ENCODE measurements at places on chromosomes 11 and 22.

DNA sequence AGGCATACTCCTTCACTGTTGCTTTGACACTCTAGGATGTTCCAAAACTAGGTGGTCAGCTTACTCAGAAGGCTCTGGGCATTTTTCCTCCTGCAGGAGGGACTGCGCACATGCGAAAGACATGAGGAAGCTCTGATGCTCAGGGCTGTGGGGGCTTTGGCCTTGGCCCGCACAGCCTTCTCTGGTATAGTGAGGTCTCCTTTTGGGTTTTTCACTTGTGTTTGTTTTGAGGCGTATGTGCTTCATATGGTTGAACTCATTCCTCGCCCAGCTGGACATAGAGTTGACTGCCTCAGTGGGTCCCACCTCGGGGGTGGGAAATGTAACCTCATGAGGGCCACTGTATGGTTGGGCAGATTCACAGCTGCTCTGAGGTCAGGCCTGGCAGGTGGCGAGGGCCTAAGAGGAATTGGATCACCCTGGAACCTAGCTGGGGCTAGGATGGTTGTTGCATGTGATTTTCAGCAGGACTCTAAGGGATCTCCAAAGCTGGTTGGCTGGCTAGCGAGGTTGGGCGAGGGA, 63.7 kb downstream of the PTPRJ start:
- DNase-seq, result no peak

GRCh38 chr11:44931466-44931865, 19.2 kb downstream of the TP53I11 start:
- no peak for DNase-seq

DNA sequence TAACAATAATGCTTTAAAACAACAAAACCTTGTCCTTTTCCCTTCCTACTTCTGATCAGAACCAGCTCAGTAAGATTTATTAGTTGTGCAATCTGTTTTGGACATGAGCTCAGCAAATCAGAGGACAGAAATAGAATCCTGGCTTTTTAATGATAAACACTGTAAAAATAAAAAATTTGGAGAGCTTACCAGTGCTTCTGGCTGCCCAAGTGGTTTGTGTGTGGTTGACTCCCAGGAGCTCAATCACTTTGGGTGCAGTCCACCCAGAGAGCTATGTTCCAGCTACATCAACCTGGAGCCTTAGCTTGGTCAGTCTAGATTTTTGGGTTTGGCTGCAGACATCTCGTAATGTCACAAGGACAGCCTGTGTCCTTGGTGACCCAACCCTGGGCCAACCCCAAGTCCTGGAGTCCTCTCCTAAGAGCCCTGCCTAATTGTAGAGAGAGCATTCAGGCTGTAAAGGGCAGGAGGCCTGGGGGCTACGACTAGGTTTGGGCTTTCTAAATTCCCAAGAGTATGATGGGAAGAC, 28.5 kb downstream of the CD44 start:
- no peak for DNase-seq

- no peak for DNase-seq
These were observed 65.6 kb upstream of the CRYBB3 start for GRCh38 chr22:25134028-25134427.

DNA sequence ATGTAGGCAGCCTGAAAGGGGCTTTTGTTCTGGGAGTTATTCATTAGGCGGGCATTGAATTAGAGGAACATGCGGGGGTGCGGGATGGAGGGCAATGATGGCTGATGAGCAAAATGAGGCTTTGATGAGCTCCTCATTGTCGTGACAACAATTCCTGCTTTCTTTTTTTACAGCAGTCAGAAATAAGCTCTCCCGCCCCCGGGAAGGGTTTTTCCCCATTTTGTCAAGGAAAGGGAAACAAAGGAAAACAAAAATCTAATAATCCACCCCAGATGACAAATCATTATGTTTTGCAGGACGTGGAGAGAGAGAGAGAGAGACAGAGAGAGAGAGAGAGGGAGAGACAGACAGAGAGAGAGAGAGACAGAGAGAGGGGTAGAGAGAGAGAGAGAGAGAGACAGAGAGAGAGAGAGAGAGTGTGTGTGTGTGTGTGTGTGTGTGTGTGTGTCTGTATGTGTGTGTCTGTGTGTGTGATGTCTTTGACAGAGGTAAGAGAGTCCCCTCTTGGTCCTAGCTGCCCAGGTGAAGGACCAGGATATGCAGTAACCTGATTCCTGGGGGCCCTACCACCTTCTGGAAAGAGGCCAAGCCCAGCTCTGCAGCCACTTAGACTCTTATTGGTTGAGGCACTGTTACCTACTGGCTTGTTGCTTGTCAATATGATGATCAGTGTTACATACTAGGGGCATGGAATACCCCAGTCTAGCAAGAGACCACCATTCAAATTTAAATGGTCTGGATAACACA, 46.7 kb upstream of the PARVA start:
- peak; percentile 27 for DNase-seq

DNA sequence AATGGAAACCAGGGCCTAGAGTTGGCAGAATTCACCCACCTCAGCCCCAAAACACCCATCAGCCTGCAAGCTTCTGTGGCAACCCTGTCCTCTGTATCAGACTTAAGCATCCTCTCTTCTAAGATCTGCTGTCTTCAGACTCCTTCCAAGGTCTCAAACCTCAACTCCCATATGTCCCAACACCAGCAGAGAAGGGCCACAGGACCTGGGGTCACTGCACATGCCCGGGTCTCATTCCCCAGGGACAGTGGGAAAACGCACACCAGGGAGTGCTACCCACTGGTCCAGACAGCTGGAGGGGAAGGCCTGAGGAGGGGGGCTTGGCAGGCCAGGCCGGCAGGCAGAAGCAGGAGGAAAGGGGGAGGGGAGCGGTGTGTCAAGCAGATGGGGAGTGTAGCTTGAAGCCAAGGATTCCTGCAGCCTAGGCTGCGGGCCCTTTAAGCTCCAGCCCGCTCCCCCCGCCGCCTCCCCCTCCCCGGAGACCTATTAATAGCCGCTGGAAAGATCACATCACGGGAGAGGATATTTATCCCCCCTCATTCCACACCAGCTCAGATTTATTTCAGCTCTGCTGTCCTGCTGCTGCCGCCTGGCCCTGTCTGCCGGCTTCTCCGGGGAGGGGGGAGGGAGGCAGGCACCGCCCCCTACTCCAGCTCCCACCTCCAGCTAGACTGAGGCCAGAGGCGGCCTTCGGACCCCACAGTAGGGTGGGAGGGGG, 16.7 kb downstream of the BCL9L start:
- no peak for DNase-seq

- DNase-seq, result peak; percentile 33
These were observed at the start of gene ACP2 for GRCh38 chr11:47248664-47249377. ACP2 (minus strand) TSS chr11:47248814; CDS start chr11:47248789, 25 bp downstream.

DNA sequence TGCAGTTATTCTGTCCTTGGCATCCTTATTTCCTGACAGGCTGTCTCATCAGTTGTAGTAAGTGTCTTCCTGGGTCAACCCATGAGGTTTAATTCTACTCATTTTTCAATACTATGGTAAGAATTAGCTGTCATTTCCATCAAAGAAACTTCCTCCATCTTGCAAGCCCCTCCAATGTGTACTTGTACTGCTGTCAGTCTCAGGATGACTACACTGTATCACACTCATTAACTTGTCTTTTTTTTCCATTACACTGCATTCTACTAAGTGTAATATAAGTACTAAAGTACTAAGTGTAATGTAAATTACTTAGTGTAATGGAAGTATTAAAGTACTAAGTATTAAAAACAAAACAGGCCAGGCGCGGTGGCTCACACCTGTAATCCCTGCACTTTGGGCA, 102.8 kb downstream of the CWF19L2 start:
- DNase-seq, result no peak

GRCh38 chr22:45473626-45474237, 29.0 kb upstream of the FBLN1 start:
- DNase-seq, result no peak

GRCh38 chr22:19331975-19332374, 40.5 kb upstream of the CLTCL1 start:
- DNase-seq, result no peak

- no peak for DNase-seq
These were observed 31.4 kb upstream of the MMP20 start for GRCh38 chr11:102656528-102656927.

GRCh38 chr11:59778122-59778521, 22.9 kb downstream of the STX3 start:
- no peak for DNase-seq

DNA sequence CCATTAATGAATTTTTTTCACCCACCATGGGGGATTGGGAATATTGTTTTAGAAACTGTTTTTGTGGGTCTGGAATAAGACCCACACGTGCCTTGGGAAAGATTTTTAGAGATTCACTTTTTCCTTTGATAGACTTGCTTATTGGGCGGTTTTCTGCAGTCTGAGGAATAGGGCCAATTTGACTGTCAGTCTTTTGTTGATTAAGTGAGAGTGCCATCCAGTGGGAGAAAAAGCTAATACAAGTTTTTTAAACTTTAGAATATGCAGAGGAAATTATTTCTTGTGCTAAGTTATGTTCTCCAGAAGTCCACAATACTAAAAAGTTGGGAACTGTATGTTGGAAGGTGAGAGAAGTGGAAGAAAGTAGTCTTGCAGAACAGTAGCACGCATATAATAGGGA, 56.1 kb downstream of the PRMT3 start:
- DNase-seq, result no peak

DNA sequence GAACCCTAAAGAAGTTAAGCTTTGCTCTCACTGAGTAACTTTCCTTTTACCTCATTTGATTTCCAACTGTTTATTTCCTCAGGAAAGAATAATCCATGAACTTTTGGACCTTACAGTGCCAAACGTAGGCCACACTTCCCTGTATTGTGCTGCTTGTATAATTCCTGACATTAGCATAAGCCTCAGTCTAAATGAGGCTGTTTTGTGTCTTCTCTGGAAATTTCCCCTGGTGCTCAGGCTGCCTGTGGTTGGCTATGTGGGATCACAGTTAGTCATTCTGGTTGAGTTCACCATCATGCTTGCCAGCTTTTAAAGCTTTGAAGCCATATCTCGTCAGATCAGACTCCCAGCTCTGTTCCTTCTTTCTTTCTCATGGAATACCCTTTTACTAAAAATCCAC, 107.0 kb downstream of the FAM76B start:
- DNase-seq, result no peak

- DNase-seq, result no peak
These were observed 1400.8 kb upstream of the TENM4 start for GRCh38 chr11:80841675-80842074.

DNA sequence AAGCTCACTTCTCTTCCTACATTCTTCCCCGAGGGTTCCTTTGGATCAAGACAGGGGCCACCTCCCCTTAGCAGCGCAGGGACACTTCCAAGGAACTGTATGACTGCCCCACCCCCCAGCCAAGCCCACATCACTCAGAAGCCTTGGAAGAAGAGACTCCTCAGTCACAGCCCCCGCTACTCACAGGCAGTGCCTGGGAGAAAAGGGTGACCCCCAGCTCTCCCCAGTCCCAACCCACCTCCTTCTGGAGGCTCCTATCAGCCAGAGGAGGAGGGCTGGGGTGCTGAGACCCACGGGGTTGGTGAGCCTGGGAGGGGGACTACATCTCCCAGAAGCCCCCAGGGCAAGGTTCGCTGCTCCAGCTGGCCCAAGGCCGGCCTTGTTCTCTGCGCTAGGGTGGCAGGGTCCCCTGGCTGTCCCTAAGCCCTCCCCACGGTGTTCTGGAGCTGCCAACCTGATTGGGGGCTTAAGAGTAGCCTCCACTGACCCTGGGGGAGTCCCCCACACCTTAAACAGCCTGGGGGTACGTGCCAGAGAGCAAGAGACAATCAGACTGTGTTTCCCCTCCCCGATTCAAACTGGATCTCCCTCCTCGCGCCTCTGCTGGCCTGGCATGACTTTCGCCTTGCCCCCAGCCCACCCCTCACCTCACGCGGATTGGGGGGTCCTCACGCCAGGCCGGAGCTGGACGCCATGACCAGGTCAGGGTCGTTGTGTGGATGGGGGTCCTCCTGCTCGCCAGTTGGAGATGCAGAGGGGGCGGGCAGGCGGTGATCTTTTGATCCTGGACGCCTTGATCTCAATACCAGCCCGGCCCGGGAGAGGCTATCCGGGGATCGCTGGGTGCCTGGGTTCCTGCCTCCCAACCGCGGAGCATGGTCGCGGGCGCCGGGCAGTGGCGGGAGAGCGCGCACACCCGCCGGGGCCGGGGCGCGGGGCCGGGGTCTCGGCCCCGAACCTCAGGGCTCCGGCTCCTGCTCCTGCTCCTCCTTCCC, 838 bp downstream of the BCL9L start:
- no peak for DNase-seq

- DNase-seq, result no peak
These were observed 77.4 kb upstream of the CSNK2A3 start for GRCh38 chr11:11430431-11430830.

DNA sequence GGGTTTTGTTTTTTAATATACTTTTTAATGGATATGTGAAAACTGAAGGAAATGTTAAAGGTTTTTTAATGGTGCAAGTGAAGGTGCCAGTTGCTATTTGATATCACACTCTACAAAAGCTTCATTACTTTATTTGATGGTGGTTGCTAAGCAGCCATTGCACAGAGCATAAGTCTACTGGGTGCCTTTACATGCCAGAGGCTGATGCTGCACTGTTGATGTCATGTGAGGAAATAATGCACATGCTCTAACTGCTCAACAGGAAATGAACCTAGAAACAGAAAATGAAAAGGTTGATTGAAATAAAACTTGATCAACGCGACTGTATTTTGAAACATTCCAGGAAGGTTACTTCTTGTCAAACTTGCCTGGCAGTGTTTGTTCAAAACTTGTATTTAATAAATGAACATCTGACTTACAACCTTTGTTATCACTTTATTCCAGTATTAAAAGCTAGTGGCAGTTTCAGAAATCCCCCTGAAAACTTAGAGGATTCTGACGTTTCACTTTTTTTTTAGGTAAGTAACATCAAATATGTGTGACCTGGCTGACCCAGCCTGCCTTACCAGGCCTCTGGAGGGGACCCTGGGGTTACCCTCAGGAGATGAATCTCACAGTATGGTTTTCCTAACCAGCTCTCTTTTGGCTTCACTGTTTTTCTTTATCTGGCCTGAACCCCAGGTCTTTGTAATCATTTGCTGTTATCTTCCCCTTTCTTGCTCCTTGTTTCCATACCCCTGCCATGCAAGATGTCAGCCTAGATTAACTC, 2.4 kb upstream of the ATP5MG start:
- no peak for DNase-seq

- no peak for DNase-seq
These were observed 27.5 kb downstream of the TPCN2 start for GRCh38 chr11:69076129-69076791.

GRCh38 chr22:36856121-36856791, 4.5 kb upstream of the NCF4 start:
- DNase-seq, result peak; percentile 5

DNA sequence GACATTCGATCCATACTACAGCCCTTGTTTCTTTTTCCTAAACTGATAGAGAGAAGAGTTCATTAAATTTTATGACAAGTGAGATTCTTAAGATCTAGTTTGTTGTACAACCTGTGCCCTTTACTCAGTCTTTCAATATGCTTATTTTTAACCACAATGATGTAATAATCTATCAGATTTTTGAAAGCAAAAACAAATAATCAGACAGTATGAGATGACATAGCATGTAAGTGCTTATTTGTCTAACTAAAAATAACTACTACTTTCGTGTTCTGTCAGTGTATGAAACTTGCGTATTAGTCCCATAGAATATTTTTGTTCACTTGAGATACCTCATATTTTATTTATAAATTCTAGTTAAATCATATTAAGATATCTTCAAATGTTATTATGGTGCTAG, 33.2 kb downstream of the RAB39A start:
- DNase-seq, result no peak

Measured in NCI-H510A (cell line).